ENCODE measurements at places on chromosomes 1 and 21. TPM values are rescaled to one million over a fixed set of nuclear protein-coding genes. Genes with fewer than 3 reads are reported as not detected.

Gene C8A
- not detected for total RNA-seq

Gene KCND3
- not detected for total RNA-seq

Gene TTC39A
- total RNA-seq = not detected

Gene PLEKHN1
- total RNA-seq = 1.0 TPM

Gene HIPK1
- total RNA-seq = 42.8 TPM

Gene PERM1
- not detected for total RNA-seq

Gene TEKT2
- 0.34 TPM for total RNA-seq

Gene GNG4
- 2.3 TPM for total RNA-seq

Gene MTARC2
- not detected for total RNA-seq

Gene TSPAN2
- 0.74 TPM for total RNA-seq

Gene SLC35D1
- total RNA-seq = 8.3 TPM

Gene OR10J4
- total RNA-seq = not detected

DNA sequence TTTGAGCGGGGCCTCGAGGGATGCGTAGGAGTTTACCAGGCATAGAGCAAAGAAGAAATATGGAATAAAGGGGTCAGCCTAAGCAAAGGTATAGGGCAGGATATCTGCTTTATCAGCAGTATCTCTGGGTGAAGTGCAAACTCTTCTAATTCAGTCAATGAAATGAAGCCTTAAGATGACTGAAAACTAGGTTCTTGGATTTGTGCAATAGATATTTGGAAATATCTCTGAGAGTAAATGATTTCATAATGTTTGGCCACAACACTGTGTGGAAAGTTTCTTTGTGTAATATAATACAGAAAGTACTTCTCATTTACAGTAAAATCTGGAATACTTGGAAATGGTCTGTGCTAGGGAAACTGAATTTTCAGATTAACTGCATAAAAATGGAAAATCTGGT lies 26.1 kb downstream of the KCNJ15 start:
- H3K4me1 ChIP-seq = no peaks in the 10 kb centered on the region
- no peaks in the 10 kb centered on the region for H3K36me3 ChIP-seq

DNA sequence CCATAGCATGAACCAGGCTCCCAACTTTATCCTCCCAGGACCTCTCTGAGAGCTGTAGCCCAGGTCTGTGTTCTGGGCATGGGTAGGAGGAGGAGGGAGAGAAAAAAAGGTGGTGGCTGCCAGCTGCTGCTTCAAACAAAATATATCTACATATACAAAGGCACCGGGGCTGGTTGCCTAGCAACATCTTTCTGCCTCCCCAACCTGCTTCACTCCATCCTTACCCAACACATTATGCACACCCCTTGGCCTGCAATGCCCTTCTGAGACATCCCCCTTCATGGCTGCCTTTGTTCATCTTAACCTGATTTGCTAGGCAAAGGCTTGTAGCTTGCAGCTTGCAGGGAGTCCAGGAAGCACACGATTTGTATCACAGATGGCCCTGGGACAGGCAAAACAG lies 27.2 kb upstream of the ATP1A1 start:
- DNase-seq = peak; percentile 54
- no peak overlapping the region for H3K4me3 ChIP-seq
- H3K36me3 ChIP-seq = no peaks in the 10 kb centered on the region
- H3K4me1 ChIP-seq = peaks cover 31% of the 10 kb centered on the region
- H3K27ac ChIP-seq = peak overlapping the region; percentile 20

GRCh38 chr1:74205266-74205665 lies 7.2 kb downstream of the FPGT start:
- no peak overlapping the region for H3K4me3 ChIP-seq
- peaks cover 9% of the 10 kb centered on the region for H3K36me3 ChIP-seq
- no peak for DNase-seq
- no peaks in the 10 kb centered on the region for H3K27me3 ChIP-seq
- no peaks in the 10 kb centered on the region for H3K4me1 ChIP-seq
- H3K27ac ChIP-seq = no peak overlapping the region

GRCh38 chr21:29523646-29524045 lies 224.9 kb downstream of the BACH1 start:
- H3K36me3 ChIP-seq = peaks cover 31% of the 10 kb centered on the region
- no peaks in the 10 kb centered on the region for H3K4me1 ChIP-seq
- H3K4me3 ChIP-seq = no peak overlapping the region
- DNase-seq = no peak

DNA sequence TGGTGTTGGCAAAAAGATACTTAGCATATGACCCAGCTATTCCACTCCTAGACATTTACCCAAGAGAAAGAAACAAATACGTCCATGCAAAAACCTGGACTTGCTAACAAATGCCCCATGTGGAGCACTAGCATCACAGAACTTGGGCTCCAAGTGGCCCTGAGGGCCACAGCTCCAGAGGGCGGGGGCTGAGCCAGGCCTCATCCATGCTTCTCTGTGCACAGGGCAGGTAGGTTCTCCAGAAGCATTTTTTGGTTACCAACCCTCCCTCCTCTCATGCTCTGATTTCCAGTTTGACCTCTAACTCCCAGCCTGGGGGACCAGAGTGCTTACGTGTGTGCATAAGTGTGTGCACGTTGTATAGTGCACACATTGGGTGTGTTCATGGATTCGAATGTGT lies 2.0 kb downstream of the KRTAP12-2 start:
- H3K36me3 ChIP-seq = no peaks in the 10 kb centered on the region
- peaks cover 6% of the 10 kb centered on the region for H3K4me1 ChIP-seq
- no peak overlapping the region for H3K4me3 ChIP-seq
- H3K27ac ChIP-seq = no peak overlapping the region

DNA sequence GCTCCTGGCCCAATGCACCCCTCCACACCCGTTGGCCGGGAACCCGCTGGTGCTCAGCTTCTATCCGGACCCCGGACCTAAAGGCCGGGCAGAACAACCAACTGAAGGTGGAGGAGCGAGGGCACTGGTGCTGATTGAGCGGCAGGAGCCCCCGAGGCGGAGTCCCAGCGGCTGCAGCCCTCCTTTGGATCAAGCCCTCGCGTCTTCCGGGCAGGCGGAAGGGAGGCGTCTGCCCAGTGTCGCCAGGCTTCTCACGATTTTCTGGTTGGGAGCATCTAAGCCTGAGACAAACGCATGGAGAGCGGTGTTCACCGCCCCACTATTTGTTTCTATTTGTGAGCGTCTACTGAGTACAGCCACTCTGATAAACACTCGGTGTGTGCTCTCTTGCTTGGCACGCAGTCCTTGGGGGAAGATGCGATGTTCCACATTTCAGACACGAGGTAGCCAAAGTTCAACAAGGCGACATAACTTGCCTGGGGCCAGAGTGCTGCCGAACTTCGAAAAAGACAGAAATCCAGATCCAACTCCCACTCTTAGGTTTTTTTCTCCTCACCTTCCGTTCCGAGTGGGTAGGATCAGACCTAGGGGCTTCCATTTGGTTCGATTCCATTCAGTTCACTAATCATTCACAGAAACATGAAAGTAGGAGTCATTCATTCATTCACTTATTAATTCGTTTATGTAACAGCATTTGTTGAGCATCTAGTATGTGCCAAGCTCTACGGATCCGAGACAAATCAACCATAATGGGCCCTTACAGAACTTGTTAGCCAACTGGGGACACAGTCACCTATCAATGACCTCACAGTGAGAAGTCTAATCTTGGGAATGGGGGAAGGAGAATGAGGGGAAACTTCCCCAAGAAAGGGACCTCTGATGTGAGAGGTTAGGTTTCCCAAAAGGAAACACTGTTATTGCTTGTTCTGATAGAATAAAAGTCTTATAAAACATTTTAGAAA lies 4.9 kb upstream of the DMRTA2 start:
- peaks cover 30% of the 10 kb centered on the region for H3K4me1 ChIP-seq
- no peak overlapping the region for H3K27ac ChIP-seq
- DNase-seq = no peak
- H3K27me3 ChIP-seq = peaks cover 76% of the 10 kb centered on the region

DNA sequence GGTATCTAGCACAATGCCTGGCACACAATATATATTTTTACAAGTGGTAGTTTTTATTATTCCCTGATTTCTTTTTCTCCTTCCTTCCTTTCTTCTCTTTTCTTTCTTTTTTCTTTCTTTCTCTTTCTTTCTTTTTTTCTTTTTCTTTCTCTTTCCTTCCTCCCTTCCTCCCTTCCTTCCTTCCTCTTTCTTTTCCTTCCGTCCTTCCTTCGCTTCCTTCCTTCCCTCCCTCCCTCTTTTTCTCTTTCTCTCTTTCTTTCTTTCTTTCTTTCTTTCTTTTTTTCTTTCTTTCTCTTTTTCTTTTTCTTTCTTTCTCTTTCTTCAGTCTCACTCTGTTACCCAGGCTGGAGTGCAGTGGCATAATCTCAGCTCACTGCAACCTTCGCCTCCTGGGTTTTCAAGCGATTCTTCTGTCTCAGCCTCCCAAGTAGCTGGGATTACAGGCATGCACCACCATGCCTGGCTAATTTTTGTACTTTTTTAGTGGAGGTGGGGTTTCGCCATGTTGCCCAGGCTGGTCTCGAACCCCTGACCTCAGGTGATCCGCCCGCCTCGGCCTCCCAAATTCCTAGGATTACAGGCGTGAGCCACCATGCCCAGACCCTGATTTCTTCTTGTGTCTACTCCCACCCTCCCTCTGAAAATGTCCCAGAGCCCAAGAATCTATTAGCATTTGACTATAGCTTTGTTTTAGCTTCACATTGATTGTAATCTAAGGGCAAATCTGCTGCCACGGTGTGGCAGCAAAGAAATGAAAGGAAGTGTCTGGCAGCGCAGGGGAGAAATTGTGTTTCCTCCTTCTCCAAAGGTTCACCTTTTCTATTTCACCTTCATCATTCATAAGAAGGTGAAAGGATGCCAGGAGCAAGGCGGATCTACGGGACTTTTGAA lies 19.9 kb upstream of the ABCB10 start:
- no peak overlapping the region for H3K27ac ChIP-seq
- H3K4me1 ChIP-seq = no peaks in the 10 kb centered on the region
- no peaks in the 10 kb centered on the region for H3K36me3 ChIP-seq
- no peaks in the 10 kb centered on the region for H3K27me3 ChIP-seq
- DNase-seq = no peak
- no peak overlapping the region for H3K4me3 ChIP-seq

- H3K4me1 ChIP-seq = no peaks in the 10 kb centered on the region
- H3K4me3 ChIP-seq = no peak overlapping the region
- H3K27ac ChIP-seq = no peak overlapping the region
- no peaks in the 10 kb centered on the region for H3K36me3 ChIP-seq
- DNase-seq = no peak
- H3K27me3 ChIP-seq = no peaks in the 10 kb centered on the region
These were observed 91.2 kb upstream of the COL24A1 start for GRCh38 chr1:86247597-86248279.

DNA sequence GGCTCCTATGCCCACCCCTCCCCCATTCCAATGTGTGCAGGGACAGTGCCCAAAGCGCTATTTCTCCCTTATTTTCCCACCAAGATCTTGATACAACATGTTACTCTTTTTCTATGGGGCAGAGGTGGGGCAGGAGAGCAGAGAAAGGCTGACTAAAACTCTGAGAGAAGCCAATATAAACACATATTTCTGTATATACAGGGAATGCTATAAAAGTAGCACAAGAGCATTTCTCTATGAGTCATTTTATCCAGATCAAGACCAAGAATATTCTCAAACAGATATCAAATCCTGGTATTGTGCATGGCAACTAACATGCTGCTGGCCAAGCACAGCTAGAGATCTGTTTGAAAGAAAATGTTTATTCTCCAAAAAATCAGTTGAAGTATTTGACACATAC lies 7.3 kb downstream of the WDR26 start:
- no peaks in the 10 kb centered on the region for H3K27me3 ChIP-seq
- no peak overlapping the region for H3K4me3 ChIP-seq
- DNase-seq = no peak
- no peak overlapping the region for H3K27ac ChIP-seq
- H3K4me1 ChIP-seq = peaks cover 55% of the 10 kb centered on the region
- peaks cover 59% of the 10 kb centered on the region for H3K36me3 ChIP-seq

DNA sequence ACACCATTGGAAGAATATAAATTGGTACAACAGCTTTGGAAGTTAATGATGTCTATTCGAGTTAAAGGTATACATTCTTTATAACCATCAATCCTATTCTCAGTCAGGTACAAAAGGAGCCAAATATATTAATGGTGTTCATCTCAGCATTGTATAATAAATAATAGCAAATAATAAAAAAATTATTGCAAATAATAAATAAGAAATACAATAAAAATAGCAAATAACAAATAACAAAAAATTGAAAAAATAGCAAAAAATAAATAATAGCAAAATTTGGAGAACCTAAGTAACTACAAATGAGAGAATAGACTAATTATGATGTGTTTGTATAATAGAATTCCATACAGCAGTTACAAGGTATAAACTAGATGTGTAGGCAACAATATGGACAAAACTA lies 25.6 kb upstream of the NRIP1 start:
- H3K36me3 ChIP-seq = no peaks in the 10 kb centered on the region
- DNase-seq = no peak
- no peak overlapping the region for H3K4me3 ChIP-seq
- H3K27me3 ChIP-seq = peaks cover 2% of the 10 kb centered on the region

- H3K4me3 ChIP-seq = no peak overlapping the region
- no peaks in the 10 kb centered on the region for H3K36me3 ChIP-seq
These were observed 11.7 kb downstream of the OPTC start for GRCh38 chr1:203505526-203506204.

DNA sequence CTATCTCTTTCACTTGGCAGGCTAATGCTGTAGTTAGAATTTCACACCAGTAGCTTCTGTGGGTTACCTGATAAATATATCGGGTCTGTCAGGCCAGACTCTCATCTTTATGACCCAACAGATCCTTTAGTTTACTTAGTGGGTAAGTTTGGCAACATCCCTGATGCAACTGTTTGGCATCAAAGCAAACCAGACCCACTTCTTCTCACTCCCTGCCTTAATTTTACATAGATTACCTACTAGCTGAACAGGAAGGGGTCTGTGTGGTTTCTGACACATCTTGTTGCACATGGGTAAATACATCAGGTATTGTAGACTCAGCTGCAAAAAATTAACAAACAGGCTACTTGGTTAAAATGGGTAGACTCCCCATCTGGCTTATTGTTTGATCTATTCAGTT lies 3.2 kb upstream of the GUK1 start:
- H3K27me3 ChIP-seq = no peaks in the 10 kb centered on the region
- peak overlapping the region; percentile 35 for H3K27ac ChIP-seq
- peaks cover 13% of the 10 kb centered on the region for H3K4me1 ChIP-seq
- H3K4me3 ChIP-seq = no peak overlapping the region

GRCh38 chr1:245986404-245987218 lies 520.5 kb downstream of the SMYD3 start:
- H3K4me1 ChIP-seq = peaks cover 2% of the 10 kb centered on the region
- no peak overlapping the region for H3K27ac ChIP-seq
- DNase-seq = peak; percentile 8
- H3K4me3 ChIP-seq = no peak overlapping the region

All from activated CD8-positive, alpha-beta T cell treated with anti-CD3 and anti-CD28 coated beads for 36 hours (primary cell).